ENCODE measurements at places on chromosomes 3 and 15.

- DNase-seq: no peak
These were observed 10.6 kb upstream of the CD96 start for GRCh38 chr3:111531446-111531845.

DNA sequence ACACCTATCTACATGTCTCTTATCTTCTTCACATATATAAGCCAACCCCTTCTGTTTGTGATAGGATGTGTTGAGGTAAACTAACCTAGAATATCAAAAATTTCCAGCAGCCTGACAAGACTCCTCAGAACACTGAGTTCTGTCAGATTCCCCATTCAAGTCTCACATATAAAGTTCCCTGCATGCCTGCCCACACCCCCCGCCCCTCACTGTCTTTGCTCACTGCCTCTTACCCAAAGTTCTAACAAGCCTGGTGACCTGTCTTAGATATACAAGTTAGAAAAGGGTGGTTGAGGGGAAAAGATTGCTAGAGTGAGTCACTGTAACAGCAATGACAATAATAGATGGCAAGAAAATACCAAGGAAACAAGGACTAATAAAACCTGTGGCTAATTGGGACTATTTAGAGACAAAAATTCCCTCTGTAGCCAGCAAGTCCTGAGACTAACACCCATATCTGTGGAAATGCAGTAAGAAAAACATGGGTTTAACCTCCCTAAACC is 40.1 kb downstream of the FBXO22 start:
- DNase-seq: no peak

DNA sequence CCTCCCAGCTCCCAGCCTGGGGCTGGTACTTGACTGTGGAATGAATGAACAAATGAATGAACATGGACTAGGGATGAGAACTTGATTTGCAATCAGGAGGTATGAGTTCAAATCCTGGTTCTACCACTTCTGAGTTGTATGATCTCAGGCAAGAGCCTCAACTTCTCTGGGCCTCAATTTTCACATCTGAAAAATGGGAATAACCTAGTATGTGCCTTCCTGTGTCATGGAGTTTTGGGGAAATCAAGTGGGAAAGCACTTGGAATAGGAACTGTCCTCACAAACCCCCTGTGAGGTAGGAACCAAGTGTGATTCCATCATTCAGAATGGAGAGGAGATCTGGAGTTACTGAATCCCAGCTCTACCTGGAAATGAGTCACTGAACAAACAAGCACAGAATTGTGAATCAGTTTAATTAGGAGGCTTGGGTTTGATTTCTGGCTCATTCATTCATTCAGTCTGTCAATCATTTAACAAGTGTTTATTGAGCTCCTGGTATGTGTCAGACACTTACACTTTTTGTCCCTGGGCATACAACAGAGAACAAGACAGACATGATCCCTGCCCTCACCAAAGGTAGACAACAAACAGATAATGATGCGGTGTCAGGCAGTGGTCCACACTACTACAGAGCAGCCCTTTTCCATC is 29.7 kb downstream of the DNASE1L3 start:
- DNase-seq: no peak

DNA sequence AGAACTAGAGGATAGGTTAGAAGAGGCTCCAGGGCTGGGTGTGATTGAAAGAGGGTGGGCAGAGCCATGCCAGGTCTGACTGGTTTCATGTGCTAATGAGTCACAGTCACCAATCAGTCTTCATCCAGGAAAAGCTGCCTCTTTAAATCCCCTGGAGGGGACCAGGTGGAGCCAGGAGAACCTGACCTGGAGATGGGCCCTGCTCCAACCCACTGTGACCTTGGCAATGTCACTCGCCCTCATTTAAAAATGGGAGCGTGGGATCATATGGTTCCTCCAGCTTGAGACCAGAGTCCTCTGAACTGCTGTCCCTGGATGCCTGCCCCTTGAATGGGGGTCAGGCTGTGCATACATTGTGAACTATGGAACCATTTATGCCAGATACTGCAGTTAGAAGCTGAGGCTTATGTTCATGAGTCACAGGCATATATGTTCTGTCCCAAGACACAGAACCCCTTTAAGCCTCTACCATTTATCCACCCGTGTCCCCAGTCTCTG is 23.0 kb downstream of the HES1 start:
- DNase-seq: no peak

- DNase-seq: no peak
These were observed 92.6 kb downstream of the XXYLT1 start for GRCh38 chr3:195178124-195178910.
